ENCODE measurements at places on chromosomes 4 and X.

DNA sequence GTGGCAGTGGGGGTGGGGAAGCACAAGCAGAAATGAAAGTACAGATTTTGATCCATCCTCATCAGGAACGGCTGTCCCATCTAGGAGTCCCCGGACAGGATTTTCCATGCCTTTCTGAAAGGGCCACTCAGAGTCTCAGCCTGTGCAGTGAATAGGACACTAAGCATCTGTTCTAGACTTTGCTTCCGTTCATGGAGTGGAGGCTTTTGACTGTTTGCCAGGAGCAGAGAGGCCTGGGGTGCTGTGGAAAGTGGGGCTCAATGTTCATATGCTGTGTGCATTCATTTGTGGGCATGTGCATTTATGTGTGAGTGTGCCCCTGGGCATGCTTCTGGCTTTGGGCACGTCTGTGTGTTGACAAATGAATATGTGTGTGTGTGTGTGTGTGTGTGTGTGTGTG, 25.6 kb upstream of the MAMLD1 start:
- DNase-seq, result no peak

DNA sequence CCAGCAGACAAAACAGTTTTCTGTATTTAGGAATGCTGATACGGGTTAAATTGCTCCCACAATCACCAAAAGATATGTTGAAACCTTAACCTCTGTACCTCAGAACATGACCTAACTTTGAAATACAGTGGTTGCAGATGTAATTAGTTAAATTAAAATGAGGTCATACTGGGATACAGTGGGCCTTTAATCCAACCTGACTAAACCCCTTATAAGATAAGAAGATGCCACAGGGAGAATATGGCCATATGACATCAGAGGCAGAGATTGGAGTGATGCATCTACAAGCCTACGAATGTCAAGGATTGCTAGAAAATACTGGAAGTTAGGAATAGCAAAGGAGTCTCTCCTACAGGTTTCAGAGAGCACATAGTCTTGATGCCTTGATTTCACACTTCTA, 32.1 kb upstream of the PARM1 start:
- no peak for DNase-seq

DNA sequence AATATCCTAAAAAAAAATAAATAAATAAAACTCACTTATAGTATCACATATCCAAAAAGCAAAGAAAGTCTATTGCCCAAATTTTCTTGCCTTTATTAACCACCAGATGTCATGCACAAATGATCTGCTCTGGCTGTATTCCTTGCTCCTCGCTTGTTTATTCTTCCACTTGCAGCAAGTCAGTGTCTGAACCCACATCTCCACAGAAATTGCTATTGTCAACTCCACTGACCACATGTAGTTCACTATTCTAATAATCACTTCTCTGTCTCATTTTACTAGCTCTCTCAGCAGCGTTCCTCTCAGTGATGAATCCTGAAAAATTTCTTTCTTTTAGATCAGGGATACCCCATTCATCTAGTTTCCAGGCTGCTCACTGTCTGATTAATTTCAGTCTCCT, 29.3 kb upstream of the CXXC4 start:
- DNase-seq, result no peak

DNA sequence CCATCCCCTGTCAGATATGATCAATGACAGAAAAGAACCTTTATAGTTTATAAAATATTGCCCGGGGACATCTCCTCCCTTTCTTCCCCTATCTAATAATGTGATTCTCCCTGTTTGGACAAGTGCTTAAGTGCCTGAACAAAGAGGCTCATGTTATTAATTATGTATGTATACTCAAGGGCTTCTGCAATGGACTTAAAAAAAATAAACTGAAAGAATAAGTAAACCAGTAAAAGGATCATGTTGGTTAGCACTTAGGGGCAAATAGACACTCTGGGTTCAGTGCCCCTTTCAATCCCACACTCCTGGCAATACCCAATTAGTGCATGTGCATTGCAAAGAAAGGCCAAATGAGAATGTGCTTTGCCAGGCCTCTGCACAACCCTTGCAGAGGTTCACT, 30.7 kb upstream of the RPS6KA6 start:
- DNase-seq, result no peak

GRCh38 chrX:97863261-97863660, 979.6 kb downstream of the RPA4 start:
- DNase-seq, result no peak

- no peak for DNase-seq
Observed at GRCh38 chrX:21741364-21741763, 16.6 kb downstream of the SMPX start.

GRCh38 chrX:39728025-39728424, 369.7 kb downstream of the BCOR start:
- no peak for DNase-seq

DNA sequence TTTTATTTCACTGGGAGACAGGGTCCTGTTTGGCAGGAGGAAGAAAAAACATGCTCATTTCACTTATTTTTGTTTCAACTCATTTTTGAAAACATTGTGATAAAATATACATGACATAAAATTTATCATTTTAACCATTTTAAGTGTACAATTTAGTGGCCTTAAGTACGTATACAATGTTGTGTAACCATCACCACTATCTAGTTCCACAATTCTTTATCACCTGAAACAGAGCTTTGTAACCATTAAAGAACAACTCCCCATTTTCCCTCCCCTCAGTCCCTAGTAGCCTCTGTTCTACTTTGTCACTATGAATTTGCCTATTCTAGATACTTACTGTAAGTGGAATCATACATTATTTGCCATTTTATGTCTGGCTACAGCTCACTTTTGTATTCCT, 143.8 kb downstream of the GPAT3 start:
- no peak for DNase-seq

DNA sequence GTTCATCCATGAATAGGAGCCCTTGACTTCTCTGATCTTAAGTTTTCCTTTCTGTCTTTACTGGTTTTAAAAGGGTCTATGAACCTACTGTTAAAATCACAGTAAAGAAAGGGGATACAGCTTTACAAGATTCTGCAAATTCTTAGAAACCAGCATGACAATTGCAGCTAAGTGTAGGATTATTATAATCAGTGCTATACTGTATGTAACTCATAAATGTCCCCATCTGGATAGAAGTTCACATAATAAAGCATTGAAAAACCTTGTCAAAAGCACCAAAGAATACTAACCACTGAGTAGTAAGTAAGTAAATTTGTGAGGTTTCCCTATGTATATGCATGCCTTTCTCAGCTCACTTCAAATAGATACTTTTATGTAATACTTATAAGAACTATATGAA, 724.6 kb downstream of the CENPC start:
- DNase-seq, result no peak
